GOT3 (cell line): ENCODE measurements at places on chromosomes 13 and 19.

DNA sequence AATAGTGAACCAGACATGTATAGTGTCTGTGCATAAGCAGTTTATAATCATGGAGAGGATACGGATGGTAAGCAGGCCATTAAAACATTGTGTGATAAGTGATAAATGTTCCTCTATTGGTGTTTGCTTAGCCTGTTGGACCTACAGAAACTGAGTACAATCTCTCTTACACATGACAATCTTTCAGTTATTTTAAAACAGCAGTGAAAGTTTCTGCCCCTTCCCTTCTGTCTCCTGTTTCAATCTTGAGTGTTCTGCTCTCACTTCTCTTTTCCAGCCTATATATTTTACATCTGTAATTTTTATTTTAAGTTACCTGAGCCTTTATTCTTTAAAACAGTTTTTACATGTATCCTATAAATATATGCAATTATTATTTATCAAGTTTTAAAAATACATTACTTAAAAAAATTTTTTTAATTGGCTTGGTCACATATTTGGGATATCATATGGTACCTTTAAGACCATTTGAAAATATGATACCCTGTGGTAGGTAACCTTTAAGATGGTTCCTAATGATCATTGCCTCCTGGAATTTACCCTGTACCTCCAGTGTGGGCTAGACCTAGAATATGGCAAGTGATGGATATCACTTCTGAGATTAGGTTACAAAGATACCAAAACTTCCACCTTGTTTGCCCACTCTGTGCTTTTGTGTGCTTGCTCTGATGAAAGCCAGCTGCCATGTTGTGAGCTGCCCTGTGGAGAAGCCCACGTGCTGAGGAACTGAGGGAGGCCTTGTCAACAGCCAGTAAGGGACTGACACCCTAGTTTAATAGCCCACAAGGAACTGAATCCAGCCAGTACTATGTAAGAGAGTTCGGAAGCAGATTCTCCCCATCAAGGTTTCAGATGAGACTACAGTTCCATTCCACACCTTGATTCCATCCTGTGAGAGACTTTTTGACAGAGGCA lies 99.3 kb downstream of the DHRS12 start:
- DNase-seq = no peak

- no peak for DNase-seq
Observed at GRCh38 chr13:41961466-41961760, 504 bp upstream of the VWA8 start.

DNA sequence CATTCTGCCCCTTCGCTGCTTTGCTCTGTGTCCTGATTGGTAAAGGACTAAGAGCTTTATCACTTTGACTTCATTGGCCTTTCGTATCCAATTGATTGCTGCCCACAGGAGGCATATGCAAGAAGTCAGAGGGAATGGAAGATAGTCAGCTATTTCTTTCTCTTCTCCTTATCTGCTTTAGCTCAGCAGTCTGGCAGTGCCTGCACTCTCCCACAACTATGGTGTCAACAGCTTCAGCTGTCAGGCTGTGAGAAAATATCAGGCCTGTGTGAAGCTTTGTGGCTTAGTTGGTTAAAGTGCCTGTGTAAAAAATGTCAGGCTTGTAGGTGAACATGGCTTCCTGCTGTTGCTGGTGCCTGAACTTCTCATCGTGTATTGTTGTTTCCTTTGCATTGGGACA lies 243.0 kb downstream of the PCDH17 start:
- DNase-seq = no peak

DNA sequence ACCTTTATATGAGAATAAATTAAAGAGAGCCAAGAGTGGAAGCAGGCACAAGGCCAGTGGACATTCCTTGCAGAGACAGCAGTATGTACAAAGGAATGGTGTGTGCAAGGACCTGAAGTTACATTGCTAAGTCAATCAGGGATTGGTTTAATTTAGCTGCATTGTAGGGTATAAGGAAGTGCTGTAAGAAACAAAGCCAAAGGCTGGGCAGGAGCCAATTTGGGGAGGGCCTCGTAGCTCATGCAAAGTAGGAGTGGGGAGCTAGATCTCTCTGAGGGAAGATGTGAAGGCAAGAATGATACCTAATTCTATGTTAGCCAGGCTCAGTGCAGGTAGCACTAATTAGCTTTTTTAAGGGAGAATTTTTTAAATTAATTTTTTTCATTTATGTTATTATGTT lies 76.7 kb downstream of the SLAIN1 start:
- DNase-seq = no peak

- no peak for DNase-seq
Observed at GRCh38 chr19:18309525-18310064, 13.3 kb downstream of the LSM4 start.

- DNase-seq = no peak
Observed at GRCh38 chr19:43532571-43532961, 422 bp upstream of the ZNF575 start.

- no peak for DNase-seq
Observed at GRCh38 chr13:51829568-51829899, 15.4 kb downstream of the TMEM272 start.

GRCh38 chr13:98216135-98216565 lies 39.1 kb upstream of the RNF113B start:
- no peak for DNase-seq

GRCh38 chr13:39876258-39876657 lies 220.8 kb downstream of the COG6 start:
- no peak for DNase-seq

DNA sequence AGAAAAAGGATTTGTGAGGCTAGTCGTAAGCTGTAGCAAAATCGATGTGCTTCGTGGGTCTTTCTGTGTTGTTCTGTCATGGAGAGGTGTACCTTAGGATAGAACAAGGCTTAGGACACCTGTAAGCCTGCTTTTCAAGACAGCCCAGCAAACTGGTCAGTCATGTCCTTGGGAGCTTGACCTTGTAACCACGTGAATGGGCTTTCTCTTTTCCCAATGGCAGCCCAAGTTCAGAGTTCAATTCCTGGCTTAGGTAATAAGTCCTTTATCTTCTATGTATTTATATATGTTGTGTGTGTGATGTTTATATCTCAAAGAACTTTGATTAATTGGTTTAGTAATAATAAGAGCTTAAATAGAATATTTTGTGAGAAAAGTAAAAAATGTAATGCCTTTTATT lies 112.9 kb downstream of the TNFRSF19 start:
- no peak for DNase-seq

DNA sequence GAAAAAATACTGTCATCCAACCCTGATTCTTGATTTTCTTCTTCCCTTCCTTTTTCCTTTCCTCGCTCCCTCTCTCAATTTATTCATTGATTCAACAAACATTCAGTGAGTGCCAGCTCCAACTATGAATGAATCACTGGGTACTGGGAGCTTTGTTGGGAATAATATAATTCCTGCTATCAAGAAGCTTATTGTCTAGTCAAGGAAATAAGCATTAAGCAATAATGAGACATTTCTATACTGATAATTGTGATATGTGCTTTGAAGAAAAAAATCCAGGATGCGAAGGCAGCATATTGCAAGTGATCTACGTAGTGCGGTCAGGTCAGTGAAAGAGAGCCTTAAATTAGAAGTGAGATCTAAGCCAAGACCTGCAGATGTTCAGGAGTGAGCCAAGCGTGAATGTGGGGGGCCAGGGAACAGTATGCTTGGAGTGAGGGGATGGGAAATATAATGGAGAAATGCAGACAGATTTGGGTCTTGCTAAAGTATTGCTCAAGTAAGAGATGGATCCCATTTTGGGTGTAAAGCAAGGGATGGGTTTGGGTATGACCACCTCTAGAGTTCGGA lies 253.5 kb downstream of the LHFPL6 start:
- DNase-seq = no peak

DNA sequence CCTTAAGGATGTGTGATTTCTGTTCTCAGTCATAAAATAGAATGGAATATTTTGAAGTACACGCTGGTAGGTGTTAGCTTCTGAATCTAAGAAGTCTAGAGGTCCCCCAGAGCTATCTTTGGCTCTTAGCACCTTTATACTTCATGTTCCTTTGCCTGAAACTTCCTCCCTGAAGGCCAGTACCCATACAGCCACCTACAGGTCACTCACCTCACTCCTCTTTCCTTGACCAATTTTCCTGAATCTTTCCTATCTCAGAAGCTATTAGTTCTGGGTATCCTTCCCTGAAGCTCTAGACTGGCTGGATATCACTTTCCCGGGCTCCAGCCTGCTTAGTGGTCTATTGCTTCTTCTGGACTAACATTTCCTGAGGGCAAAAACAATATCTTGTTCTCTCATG lies 93.4 kb upstream of the EDNRB start:
- DNase-seq = no peak

DNA sequence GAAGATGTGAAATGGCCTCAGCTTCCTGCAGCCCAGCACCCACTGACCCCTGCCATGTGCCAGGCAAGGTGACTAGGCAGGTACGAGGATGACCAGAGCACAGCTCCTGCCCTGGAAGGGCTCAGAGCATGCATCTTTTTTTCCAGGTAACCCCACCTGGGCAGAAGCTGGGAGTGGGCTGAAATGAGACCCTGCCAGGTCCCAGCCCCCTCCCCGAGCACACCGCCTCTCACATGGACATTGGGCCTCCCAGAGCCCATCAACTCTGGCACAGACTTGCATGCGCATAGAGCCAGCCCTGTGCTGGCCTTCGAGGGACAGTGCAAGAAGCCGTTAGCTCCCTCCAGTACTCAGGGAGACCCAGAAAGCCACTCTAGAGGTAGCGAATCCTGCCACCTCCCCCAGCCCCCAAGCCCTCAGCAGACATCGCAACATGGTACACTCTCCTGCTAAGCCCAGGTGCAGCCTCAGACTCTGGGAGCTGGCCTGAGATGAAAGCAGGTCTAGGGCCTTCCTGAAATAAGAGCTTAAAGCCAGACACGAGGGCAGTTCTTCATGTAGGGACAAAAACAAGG lies 8.9 kb upstream of the VSTM2B start:
- no peak for DNase-seq

DNA sequence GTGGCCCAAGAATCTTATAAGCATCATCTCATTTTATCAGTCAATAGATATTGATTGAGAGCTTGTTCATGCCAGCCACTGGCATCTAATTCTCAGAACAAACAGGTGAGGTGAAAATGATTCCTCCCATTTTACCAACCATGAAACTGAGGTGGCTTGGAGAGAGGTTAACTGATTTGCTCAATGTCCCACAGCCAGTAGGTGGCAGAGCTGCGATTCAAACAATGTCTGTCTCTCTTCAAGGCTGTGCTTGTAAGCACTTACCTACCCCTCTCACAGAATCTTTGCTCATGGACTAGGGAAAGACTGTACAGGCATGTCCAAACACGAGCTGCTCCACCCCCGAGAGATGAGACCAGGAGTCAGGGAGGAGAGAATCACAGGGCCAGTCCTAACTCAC lies 21.5 kb upstream of the GSX1 start:
- no peak for DNase-seq

DNA sequence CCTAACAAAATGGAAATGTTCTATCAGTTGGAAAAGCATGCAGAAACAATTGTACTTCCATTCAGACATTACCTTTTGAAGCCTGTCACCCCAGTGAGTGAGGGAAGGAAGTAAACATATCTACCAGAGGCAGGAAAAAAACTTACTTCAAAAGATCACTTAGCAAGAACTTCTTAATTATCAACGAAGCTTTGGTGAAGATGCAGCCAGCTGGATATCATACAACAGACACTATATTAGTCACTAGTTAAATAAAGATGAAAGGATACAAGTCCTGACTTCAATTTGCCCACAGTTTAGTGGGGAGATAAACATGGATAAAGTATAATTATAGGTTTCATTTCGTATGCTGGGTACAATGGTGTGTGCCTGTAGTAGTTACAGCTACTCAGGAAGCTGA lies 148.8 kb downstream of the TNFRSF19 start:
- no peak for DNase-seq

- no peak for DNase-seq
Observed at GRCh38 chr19:2115324-2115723, 18.6 kb downstream of the IZUMO4 start.

DNA sequence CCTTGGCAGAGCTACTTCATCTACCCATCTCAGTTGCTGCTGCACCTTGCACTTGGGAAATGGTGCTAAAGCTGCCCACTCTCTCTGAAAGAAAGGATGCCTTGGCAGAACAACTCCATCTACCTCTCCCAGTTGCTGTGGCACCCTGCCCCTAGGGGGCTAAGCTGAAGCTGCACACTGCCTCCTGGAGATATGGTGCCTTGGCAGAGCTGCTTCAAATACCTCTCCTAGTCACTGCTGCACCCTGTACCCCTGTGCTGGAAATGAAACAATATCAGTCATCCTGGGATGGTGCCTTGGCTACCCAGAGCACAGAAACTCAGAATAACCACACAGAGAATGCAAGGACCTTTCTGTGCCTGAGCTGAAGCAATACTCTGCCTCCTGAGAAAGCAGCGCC lies 615.8 kb downstream of the DIAPH3 start:
- DNase-seq = no peak

DNA sequence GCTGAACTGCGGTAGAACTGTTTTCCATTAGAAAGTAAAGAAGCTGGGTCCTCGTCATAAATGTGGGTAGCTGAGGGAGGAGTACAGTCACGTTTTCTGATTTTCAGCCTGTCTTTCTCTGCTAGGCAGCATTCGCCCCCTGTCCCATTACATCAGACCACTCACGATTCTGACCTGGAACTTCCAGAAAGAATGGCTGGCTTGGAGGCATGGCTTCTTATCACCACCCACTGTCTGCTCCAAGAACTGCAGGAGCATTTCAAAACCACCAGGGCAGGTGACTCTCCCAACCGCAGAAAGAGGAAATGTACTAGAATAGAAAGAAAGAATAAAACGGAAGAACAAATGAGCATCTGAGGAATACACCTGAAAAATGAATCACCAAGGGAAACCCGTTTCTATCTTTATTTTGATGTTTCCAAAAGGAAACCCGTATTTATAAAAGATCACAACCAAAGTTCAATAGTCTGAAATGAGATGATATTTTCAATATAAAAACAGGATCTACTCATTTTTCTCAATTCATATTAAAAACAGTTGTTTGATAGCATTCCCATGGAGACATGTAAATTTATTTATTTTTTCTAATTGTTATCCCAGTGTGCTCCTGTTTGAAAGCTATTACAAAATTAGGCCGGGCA lies 22.1 kb upstream of the POMP start:
- DNase-seq = no peak

GRCh38 chr19:18415178-18415867 lies 3.9 kb upstream of the SSBP4 start:
- DNase-seq = no peak

- no peak for DNase-seq
Observed at GRCh38 chr13:93446238-93446637, 219.6 kb downstream of the GPC6 start.

GRCh38 chr19:29800100-29800825 lies 11.5 kb upstream of the CCNE1 start:
- DNase-seq = no peak

- DNase-seq = no peak
Observed at GRCh38 chr13:93655154-93655553, 428.5 kb downstream of the GPC6 start.
